ENCODE measurements at places on chromosomes 1 and 21.

DNA sequence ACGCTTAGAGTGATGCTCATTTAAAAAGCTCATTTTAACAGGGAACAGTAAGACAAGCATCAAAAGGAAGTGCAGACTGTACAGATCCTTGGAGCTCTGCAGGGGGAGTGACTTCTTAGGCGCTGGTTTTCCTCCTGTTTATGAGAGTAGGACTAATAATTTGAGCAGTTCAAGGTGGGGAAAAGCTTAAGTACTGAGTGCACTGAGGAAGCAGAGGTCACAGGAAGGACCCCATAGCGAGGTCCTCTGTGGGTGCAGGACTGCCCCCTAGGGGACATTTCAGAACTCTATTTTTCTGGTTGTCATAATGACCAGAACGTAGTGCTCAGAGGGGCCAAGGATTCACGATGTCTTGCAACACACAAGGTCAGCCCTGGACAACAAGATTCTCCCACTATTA lies 112.1 kb downstream of the HLCS start:
- peak; percentile 32 for DNase-seq

GRCh38 chr1:29569971-29570634 lies 333.8 kb downstream of the PTPRU start:
- DNase-seq, result no peak

- no peak for DNase-seq
Observed at GRCh38 chr1:6185635-6186382, 5.7 kb upstream of the CHD5 start.

- peak; percentile 3 for DNase-seq
Observed at GRCh38 chr1:170967042-170967910, 31.9 kb downstream of the MROH9 start.

- peak; percentile 88 for DNase-seq
Observed at GRCh38 chr1:149885339-149886120, 13.8 kb upstream of the BOLA1 start.

DNA sequence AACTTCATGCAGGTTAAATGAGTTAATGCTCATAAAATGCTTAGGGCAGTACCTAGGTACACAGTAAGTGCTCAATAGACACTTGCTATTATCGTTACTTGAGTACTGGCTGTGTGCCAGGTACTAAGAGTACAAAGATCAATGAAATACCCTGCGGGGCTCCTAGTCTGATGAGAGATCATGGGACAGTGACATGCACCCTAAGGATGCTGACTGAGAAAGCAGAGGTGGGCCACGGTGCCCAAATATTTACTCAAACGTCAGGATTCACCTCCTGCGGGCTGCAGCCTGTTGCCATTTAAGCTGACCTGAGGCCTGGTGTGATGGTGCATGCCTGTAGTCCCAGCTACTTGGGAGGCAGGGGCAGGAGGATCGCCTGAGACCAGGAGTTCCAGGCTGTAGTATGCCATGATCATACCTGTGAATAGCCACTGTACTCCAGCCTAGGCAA lies 19.8 kb upstream of the LUZP1 start:
- DNase-seq, result no peak

GRCh38 chr1:178716111-178716510 lies 8.9 kb upstream of the RALGPS2 start:
- DNase-seq, result no peak

DNA sequence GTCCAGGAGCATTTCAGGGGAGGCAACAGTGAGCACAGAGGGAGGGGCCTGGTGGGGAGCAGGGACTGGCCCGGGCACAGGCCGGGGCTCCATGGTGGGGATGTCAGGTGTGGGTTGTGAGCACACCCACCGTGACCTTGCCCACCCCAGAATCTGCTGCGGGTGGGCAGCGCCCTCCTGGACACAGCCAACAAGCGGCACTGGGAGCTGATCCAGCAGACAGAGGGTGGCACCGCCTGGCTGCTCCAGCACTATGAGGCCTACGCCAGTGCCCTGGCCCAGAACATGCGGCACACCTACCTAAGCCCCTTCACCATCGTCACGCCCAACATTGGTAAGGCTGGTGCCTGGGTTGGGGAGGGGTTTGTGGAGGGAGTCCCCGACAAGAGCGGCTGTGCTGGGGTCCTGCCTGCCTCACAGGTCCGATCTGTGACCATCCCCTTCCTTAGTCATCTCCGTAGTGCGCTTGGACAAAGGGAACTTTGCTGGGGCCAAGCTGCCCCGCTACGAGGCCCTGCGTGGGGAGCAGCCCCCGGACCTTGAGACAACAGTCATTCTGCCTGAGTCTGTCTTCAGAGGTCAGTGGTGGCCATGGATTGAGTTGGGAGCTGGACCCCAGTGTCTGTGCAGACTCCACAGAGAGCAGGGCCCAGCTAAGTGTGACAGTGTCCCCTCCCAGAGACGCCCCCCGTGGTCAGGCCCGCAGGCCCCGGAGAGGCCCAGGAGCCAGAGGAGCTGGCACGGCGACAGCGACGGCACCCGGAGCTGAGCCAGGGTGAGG lies 14.3 kb downstream of the PSRC1 start:
- no peak for DNase-seq

DNA sequence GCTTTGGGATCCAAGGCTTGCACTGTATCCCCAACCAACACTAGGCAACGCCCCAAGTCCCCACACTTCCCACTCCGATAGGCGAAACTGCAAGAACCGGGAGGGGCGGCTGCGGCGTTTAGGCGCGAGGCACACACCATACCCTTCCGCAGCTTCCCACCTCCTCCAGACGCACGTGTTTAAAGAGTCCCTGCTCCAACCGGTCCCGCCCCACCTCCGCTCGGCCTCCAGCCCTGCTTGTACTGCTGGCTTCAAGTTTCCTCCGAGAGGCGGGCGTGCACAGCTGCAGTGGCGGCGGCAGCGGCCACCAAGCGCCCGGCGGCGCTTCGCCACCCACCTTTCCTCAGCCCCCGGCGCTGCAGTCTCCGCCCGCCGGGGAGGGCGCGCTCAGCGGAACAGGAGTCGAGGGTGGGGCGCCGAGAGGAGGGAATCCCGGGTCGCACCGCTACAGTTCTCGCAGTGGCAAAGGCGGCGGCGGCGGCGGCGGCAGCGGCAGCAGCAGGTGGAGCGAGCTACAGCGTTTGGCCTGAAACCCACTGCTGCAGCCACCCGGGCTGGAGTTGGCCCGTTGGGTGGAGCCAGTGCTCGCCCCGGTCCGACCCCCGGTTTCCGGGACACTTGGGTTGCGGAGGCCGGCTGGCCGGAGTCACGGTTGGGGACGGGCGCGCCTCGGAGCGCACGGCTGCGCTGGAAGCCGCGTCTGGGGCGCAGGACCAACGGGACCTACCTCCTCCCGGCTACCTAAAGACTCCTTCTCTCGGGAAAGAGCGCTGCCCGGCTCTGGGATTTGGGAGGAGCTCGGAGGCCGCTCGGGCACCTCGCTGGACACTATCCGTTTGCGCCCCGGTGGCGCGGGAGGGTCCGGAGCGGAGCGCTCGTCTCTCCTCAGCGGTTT lies at the start of gene CNIH3:
Gene CNIH3, plus strand, starts transcription at position 457 of the 895 bp plus-strand sequence. CDS start 858 bp downstream, outside the sequence.
- DNase-seq, result peak; percentile 58

DNA sequence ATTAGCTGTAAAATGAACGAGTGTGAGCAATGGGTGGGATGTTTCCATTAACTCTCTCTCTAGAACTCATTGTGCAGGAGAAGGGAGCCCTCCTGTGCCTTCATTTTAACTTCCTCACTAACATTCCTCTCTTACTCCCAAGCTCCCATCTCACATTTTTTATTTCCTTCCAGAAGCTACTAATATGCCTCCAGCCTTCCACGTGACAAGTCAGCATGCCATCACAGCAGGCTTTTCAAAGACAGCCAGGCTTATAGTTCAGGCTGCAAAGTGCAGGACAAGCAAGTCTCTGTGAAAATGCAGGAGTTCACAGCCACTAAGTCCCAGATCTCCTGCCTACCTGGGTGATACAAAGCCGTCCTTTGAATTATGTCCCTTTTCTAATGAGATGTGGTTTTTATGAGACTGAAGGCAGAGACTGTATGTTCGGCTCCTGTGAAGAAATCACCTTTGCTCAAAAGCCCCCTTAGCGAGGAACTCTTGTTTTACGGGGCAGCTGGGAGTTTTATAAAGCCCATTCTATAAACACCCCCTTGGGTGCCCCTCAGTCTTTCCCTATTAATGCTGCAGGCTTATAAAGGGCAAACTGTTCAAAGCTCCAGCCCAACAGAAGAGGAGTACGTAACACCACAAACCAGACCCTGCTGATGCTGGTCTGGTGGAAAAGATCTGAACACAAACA lies 14.8 kb upstream of the ANGPTL7 start:
- DNase-seq, result no peak

DNA sequence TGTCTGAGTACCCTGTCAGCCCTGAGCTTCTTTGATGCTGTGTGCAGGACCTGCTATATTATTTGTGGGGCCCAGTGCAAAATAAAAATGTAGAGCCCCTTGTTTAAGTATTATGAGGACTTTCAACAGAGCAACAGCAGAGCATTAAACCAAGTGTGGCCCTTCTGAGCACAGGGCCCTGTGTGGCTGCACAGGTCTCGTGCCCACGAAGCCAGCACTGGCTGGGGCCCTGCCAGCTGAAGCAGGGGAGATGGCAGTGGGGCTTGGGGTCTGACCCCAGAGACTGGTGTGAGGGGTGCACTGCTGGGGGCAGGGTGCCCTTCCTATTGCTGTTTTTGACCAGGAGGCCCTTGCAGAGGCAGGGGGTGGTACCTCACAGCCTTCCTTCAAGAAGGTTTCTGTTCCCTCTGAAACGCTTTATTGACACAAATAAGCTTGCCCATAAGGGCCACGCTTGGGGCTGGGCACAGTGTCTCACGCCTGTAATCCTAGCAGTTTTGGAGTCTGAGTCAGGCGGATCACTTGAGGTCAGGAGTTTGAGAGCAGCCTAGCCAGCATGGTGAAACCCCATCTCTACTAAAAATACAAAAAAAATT lies 2.2 kb upstream of the SEMA4A start:
- no peak for DNase-seq

DNA sequence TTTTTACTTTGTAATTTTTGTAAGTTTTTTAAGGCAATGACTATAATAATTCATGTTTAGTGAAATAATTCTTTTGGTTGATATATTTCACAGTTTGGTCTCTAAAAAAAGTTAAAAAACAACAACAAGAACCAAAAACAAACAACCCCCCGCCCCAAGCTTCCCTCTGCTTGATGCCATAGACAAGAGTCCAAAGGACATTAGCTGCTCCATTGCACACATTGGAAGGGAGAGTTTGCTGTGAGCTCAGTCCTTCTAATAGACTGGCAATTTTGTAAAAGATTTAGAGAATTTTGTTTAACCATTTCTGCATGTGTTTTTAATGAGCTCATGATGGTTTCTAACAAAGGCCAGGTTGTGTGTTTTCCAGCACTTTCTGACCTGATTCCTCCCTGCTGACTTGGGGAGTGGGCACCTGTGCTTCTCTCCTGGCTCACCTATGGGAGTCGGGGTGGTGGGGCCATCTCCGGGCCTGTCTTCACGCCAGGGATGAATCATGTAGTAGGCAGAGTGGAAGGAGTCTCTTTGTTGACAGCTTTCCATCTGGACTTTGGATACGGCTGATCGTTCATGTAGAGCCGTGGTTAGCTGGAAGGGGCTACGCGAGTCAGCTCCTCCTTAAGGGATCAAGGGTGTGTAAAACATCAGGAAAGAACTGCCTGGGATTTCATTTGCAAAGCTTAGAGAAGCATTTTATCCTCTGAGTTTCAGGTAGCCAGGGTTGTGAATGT lies 14.1 kb downstream of the ZBTB18 start:
- DNase-seq, result no peak

GRCh38 chr1:112209493-112209892 lies 186.5 kb upstream of the CTTNBP2NL start:
- DNase-seq, result no peak

GRCh38 chr1:56527548-56528302 lies 51.6 kb downstream of the PLPP3 start:
- no peak for DNase-seq

- DNase-seq, result no peak
Observed at GRCh38 chr1:4394366-4394765, 260.0 kb upstream of the AJAP1 start.

DNA sequence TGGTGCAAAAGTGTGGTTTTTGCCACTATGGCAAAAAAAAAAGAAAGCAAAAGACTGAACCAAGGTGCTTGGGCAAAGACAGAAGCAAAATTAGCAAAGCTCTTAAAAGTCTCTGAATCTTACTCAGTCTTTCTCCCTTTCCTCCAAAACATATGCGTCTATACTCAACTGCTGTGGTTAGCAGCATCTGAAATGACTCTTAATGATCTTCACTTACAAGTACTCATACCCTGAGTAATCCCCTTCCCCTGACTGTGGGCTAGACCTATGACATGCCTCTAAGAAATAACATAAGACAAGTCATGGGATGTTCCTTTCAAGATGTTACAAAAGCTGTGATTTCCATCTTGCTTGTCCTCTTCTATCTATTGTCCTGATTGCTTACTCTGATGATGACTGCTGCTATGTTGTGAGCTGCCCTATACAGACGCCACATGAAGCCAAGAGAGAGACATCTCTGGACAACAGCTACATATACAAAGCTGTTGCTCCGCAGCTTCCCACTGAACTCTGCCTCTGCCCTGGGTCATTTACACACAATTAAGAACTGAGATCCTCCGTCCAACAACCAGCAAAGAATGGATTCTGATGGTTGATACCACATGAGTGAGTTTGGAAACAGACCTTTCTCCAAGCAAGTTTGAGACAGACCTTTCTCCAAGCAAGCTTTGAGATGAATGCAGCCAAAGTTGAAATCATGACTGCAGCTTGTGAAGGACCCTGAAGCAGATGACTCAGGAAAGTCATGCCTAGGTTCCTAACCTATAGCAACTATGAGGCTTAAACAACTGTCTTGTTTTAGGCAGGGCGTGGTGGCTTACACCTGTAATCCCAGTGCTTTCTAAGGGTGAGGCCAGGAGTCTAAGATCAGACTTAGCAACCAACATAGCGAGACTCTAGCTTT lies 55.2 kb downstream of the PUM1 start:
- DNase-seq, result no peak

GRCh38 chr1:110220324-110220723 lies 10.2 kb downstream of the KCNC4 start:
- no peak for DNase-seq

All from hematopoietic multipotent progenitor cell (in vitro differentiated cells).